ENCODE measurements at places on chromosomes 13 and 19.

DNA sequence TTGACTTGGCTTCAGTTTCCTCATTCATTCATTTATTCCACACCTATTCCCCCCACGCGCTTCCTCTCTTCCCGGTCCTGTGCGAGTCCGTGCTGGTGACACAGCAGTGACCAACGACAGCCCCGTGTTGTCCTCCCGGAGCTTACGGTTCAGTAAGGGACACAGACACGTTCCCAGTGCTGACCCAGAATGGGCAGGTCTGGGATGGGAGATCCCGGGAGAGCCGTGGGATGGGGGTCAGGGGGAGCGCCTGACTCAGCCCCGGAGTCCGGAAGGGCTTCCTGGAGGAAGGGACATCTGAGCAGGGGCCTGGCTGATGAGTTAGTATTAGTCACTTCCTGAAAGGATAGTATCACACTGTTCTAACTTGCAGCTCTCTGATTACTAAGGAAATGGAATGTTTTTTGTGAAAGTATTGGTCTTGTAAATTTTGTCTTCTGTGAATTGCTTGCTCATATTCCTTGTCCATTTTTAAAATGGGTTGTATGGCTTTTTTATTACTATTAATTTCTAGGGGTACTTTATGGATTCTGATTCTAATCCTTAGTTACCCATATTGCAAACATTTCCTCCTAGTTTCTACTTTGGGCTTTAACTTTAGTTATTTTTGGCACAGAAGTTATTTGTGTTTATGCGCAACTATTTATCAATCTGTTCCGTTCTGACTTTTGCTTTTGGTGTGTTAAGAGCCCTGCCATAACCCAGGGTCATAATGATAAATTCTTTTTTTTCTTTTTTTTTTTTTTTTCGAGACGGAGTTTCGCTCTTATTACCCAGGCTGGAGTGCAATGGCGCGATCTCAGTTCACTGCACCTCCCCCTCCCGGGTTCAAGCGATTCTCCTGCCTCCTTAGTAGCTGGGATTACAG, 708 bp upstream of the ERCC1 start:
- no peak for DNase-seq

DNA sequence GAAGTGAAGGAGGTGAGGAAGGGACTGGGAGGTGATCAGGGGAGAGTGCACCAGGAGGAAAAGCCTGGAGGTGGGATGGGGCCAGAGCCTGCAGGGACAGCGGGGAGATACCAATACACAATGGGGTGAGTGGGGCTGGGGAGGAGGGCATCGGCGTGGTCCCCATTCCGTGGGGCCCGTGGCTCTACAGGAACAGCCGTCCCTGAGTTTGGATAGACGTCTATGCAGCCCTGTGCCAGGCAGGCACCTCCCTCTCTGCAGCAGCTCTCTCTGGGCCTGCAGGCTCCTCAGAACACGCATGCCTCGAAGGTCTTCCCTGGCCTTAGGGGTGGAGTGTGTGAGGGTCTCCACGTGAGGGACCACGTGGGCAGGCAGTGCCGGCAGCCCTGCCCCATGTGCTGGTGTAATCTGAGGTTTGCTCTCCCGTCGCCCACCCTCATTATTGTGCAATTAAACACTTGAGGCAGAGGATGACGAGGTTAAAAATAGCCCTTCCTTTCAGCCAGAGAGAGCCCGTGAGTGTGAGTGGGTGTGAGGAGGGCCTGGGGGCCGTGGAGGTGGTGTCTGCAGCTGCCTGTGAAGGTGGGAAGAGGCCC, 16.5 kb downstream of the C2CD4C start:
- DNase-seq, result no peak

GRCh38 chr13:42832341-42833096, 51.1 kb downstream of the FAM216B start:
- no peak for DNase-seq

DNA sequence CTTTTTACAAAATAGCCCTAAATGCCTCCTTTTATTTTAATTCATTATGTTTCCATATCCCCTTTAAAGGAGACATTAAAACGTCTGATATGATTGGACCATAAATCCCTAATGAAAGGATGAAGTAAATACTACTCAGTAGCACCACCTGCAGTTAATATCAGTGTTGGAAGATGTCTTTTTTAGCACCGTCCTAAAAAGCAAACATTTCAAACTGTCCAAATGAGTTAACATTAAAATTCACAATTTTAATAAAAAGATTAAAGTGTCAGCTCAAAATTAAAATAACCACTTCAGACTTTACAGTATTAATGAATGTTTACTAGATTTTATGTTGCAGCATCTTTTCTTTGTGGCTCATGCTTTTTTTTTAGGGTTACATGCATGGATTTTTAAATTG, 12.3 kb downstream of the ZNF507 start:
- DNase-seq, result no peak

DNA sequence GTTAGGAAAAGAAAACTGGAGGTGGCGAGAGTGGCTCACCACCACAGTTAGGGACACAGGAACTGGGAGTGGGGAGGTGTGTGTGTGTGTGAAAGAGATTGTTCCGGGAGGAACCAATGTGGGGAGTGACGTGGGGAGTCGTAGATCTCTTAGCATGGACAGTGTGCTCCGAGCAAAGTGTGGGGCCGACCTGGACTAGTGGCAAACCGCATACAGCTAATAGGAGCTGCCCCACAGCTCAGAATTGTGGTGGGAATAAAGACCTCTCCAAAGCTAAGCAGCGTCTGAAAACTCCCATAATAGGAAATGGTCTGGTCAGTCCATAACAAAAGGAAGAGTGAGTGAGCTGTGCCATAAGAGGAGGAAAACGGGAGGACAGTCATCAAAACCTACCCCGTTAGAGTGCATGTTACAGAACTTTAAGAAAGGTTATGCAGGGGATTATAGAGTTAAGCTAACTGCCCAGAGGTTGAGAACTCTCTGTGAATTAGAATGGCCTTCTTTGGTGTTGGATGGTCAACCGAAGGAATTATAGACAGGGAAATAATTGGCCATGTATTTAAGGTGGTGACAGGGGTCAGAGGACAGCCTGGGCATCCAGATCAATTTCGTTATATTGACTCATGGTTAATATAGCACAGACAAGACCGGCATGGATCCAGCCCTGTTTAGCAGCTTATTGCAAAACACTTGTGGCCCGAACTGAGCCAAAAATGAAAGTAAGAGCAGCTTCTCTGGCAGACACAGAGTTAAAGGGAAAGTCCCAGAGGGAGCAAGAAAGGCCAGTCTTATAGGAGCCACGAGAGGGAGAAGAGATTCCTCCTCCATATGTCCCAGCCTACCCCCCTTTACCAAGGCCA, 8.9 kb upstream of the SLC15A1 start:
- DNase-seq, result no peak

DNA sequence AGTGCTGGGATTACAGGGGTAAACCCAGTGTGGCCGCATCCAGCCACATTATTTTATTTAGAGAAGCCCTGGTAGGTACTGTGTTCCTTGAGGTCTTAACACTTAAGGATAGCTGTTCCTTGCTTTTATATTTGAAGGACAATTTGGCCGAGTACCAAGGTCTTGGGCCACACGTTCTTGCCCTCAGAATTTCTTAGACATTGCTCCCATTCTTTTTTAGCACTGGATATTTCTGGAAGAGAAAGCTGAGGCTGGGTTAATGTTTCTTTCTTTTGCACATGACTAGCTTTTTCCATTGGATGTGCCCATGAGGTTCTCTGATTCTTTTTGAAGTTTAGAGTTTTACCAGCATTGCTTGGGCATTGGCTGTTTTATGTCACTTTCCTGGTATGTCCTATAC, 5.5 kb upstream of the RNF113B start:
- DNase-seq, result no peak

- no peak for DNase-seq
Observed at GRCh38 chr19:7386308-7386707, 37.6 kb downstream of the ARHGEF18 start.

GRCh38 chr13:22144806-22145205, 473.9 kb downstream of the FGF9 start:
- no peak for DNase-seq

- DNase-seq, result no peak
Observed at GRCh38 chr13:111043575-111043982, 71.5 kb upstream of the ARHGEF7 start.

DNA sequence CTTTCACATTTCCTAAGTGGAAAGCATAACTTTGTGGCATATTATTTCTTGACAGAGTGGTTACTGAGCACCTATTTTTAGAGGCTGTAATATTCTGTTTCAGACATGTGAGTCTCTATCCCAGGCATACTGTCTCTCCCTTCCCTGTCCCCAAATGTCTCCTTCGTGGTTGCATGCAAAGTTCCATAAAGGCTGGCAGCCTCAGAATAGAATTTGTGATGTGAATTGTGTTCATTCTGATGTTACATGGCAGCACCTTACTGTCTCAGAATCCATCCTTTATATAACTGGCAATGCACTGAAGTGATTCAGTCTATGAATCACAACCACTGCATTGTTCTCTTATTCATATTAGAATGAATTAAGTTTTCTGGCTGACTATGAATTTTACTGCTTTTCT, 89.0 kb upstream of the SLC7A1 start:
- no peak for DNase-seq

DNA sequence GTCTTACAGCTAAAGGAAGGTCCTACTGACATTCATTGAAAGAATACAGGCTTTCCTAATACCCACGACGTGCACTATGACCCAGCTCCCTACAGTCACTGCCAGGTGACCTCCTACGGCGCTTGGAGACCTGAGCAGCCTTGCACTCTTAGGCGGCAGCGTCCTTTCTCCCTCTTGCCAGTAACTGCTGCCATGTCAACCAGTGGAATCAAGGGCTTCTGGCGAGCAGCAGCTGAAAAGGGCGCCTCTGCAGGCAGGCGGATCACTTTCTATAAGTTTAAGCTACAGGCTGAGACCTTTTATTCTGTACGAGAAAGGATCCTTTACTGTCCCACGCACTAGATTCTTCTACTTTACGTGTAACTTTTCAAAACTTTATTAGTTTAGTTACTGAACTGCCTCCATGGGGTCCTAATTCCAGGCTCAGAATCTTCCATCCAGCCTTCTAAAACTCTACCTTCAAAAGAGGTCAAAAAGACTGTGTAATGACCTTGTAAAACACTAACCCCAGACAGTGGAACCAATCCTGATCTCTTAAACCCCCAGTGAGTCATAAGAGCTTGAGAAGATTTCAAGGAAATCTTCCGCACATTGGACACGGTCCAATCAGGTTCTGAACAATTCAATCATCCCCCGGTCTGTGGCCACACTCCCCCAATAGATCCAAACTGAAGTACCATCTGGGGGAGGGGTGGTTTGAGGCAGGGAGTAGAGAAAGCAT, 1.9 kb downstream of the KCTD12 start:
- DNase-seq, result no peak

- DNase-seq, result no peak
Observed at GRCh38 chr13:40488869-40489391, 177.5 kb downstream of the FOXO1 start.

GRCh38 chr13:33110386-33110712, 94.1 kb downstream of the KL start:
- no peak for DNase-seq

- no peak for DNase-seq
Observed at GRCh38 chr19:804419-805165, 7.3 kb downstream of the PTBP1 start.

- DNase-seq, result no peak
Observed at GRCh38 chr13:24165746-24166145, 5.2 kb downstream of the SPATA13 start.

DNA sequence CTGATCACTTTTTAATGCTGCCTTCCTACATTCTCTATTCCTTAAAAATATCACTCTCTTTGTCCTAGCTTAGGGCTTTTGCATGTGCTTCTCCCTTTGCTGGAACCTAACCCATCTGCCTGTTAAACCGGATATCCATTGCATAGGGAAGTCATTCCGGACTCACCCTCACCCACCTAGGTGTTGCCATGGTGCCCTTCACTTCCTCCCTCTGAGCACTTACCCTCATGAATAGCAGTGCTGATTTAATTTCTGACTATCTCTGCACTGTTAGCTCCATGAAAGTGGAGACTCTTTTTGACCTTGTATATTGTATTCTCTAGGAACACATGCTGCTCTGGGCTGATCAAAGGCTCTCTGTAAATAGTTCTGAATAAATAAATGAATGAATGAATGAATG, 401.9 kb downstream of the PCDH20 start:
- DNase-seq, result no peak

GRCh38 chr19:12984683-12985048, 10.6 kb upstream of the NFIX start:
- DNase-seq, result no peak

- DNase-seq, result no peak
Observed at GRCh38 chr13:75738841-75739240, 102.7 kb downstream of the LMO7 start.

DNA sequence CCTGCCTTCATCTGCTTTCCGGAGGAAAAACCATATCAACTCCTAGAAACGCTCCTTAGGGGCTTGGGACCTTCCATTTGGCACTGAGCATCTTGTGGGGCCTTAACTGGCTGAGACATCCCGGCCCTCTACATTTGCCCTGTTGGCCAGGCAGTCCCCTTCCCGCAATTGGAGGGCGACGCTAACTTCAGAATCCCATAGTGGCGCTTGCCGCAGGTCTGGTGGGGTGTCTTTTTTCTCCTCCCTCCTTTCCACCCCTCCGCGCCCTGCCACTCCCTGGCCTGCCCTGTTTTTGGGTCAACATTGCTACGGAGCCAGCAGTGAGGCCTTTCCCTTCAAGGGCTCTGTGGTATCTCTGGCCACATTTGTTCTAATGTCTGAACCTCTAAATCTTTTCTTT, 13.6 kb upstream of the CRTC1 start:
- DNase-seq, result no peak

- DNase-seq, result no peak
Observed at GRCh38 chr19:41783612-41784011, 12.8 kb upstream of the CEACAM3 start.

GRCh38 chr19:14147797-14148605, 11.6 kb upstream of the ASF1B start:
- no peak for DNase-seq

- no peak for DNase-seq
Observed at GRCh38 chr19:40590464-40591265, 10.5 kb upstream of the LTBP4 start.

DNA sequence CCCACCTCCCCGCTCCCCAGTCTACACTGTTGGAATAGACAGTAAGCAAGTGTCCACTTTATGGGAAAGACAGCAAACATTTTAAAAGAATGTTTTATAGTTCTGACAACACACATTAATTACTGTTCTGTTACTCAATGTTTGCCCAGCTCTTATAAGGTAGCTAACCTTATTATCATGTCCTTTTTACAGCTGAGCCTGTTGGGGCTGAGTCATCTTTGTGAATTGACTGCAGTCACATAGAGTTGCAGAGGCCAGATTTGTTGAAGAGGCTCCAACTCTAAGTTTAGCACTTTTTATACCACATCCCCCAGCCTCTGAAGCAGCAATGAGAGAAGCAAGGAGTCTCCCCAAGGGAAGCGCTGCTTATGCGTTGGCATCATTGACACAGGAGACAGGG, 76.2 kb downstream of the C13orf42 start:
- DNase-seq, result no peak

DNA sequence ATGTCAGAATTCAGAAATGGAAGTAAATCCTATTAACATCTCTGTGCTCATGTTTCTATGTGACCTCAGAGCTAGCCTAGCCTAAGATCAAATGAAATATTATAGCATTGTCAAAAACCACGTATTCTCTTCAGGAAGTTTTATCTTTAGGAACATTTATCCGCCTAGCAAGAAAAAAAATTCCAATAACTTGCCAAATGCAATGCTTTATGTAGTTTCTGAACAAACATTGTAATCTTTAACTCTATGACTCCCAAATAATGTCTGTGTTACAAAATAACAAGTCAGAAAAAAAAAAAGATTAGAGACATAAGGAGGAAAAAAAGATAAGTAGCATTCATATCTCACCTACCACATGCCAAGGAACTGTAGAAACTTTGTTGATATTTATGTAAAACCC, 18.4 kb upstream of the IPO5 start:
- no peak for DNase-seq
